ENCODE measurements at places on chromosomes 5 and 9.

- DNase-seq: no peak
Observed at GRCh38 chr5:159089675-159090074, 10.0 kb downstream of the EBF1 start.

GRCh38 chr9:33437205-33437604 is 10.2 kb downstream of the AQP3 start:
- DNase-seq: no peak

DNA sequence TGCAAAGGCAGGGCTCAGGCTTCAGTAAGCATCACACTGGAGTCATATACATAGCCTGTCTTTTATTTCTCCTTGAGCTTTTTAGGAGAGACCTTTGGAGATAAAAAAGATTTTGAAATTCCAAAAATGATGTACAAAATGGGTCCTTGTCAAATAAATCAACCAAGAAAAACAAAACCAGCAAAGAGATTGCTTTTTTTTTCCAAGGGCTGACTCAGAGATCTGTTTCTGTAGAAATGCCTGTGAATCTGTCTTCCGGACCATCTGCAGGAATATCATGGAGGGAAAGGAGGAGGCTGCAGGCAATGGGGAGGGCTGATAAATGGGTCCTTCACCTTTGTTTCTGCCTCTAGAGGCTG is 77.4 kb downstream of the SLIT3 start:
- no peak for DNase-seq

DNA sequence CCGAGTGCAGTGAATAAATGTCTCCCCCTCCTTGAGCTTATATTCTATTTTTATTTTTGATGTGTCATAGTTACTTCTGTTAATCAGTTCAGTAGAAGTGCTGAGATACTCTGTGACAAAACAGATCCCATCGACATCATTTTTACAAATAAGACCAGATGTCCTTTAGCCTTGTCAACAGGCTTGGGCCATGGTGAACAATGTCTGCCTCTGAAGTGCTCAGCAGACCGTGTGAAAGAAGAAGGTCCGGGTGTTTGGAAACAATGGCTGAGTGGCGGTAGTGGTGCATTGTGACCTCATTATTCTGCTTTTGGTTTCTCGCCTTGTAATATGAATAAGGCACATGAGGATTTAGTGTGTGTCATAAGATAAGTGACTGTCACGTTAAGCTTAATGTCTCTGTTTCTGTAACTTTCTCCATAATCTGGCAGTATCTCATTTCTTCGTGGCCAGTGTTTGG is 71.2 kb downstream of the SYK start:
- DNase-seq: no peak

DNA sequence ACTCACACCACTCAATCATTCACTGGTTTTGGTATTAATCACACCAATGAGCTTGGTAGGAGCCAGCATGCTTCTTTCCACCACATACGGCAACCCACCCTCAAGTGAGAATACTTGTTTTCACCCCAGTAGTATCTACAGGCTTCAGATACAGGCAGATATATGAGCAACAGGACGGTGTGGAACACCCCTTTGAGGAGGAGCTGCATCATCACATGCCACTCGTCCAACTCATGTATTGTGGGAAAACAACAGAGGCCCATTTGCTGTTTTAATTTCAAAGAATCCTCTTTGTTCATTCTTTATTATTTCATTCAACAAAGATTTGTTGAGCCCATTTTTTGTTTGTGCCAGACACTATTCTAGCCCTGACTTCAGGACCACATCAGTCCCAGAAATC is 46.0 kb downstream of the RORB start:
- no peak for DNase-seq
